ENCODE measurements at places on chromosomes 11 and 22. TPM values are rescaled to one million over a fixed set of nuclear protein-coding genes. Genes with fewer than 3 reads are reported as not detected.

IRAG1 gene
- 127 TPM for total RNA-seq

PRR33 gene
- total RNA-seq, result not detected

UBQLNL gene
- total RNA-seq, result 0.54 TPM

CCDC87 gene
- 0.16 TPM for total RNA-seq

ENTHD1 gene
- not detected for total RNA-seq

CD3G gene
- not detected for total RNA-seq

- no peak overlapping the region for H3K27ac ChIP-seq
- H3K27me3 ChIP-seq, result no peaks in the 10 kb centered on the region
- H3K36me3 ChIP-seq, result no peaks in the 10 kb centered on the region
Measured at GRCh38 chr11:119489087-119489486, 66.1 kb upstream of the THY1 start.

GUCD1 gene
- total RNA-seq, result 98.6 TPM

DNA sequence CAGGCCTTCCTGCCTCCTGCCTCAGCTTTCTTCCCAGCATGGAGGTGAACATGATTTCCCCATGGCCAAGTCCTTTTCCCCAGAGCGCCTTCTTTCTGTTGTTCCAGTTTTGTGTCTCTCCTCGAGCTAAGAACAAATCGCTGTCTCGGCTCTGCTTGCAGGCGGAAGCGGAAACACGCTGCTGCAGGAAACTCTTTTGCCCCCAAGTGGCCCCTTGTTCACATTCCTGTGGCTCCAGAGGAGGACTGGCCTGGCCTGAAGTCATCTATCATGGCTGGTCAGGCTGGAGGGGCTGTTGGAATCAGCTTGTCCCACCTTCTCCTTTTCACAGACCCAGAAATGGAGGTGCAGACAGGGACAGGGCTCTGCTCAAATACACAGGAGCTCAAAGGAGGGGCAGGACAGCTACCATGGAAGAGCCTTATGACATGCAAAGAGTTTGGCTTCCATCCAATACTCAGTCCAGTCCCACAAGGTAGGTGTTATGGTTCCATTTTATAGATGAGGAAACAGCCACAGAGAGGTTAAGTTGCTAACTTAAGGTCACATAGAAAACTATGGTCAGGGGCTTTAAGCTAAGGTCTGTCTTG, 182.2 kb upstream of the SYT13 start:
- no peaks in the 10 kb centered on the region for H3K36me3 ChIP-seq
- DNase-seq, result no peak
- no peak overlapping the region for H3K27ac ChIP-seq
- H3K27me3 ChIP-seq, result no peaks in the 10 kb centered on the region

DNA sequence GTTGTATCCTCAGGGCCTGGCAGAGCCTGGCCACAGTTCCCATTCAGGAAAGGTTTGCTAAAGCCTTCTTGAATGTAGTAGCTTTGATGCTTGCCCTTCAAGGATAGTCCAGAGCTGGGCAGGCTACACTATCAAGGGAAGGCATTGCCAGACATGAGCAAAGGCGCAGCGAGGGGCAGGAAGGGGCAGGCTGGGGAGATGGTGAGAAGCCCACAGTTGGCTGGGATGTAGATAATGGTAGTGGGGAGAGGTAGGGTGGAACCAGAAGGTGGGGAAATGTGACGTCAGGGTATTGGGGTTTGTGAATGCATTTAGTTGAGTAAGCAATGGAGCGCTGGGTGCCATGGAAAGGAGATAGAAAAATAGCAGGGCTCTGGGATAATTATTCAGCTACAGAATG, 28.6 kb downstream of the LRRC32 start:
- DNase-seq, result peak; percentile 14
- no peaks in the 10 kb centered on the region for H3K4me1 ChIP-seq
- H3K4me3 ChIP-seq, result no peak overlapping the region
- H3K36me3 ChIP-seq, result no peaks in the 10 kb centered on the region
- H3K27me3 ChIP-seq, result no peaks in the 10 kb centered on the region

DNA sequence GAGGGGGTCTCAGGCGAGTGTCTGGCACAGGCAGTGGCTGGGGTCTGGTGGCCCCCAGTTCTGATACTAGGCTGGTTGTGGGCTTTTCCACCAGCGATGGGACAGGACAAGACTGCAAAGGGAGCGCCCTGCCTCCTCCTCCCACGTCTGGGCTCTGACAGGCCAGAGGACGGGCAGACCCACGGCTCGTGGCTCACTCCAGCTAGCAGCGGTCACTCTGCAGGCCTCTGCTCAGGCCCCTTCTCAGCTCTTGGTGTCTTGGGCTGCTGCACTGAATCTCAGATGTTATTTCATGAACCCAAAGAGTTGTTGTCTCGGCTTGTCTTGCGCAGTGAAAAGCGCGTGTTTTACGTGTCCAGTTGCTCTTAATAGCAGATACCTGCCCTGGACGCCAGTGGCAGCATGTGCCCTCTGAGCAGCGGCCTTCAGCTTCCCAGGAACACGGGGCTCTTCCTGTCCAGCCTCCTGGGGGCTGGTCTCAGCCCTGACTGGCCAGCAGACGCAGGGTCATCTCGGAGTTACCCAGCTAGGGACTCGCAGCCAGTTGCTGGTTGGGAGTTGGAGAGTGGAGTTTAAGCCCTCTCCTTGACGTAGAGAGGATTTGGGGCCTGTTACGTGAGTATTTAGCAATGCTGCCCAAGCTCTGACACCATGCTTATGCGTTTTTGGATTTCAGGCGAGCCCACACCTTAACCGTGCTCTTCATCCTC, 9.6 kb downstream of the PTDSS2 start:
- DNase-seq, result no peak
- H3K4me3 ChIP-seq, result no peak overlapping the region
- peaks cover 29% of the 10 kb centered on the region for H3K36me3 ChIP-seq
- H3K27me3 ChIP-seq, result no peaks in the 10 kb centered on the region

CHRDL2 gene
- 19.5 TPM for total RNA-seq

DNA sequence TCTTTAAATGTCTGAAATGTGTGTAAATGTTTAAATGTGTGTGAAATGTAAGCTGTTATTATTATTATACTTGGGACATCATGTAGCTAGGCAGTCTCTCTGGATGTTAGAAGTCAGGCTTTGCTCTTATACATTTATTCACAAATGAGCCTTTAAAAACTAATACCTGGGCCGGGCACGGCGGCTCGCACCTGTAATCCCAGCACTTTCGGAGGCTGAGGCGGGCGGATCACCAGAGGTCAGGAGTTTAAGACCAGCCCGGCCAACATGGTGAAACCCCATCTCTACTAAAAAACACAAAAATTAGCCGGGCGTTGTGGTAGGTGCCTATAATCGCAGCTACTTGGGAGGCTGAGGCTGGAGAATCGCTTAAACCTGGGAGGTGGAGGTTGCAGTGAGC, 21.7 kb upstream of the CTTN start:
- peaks cover 33% of the 10 kb centered on the region for H3K36me3 ChIP-seq
- peaks cover under 1% of the 10 kb centered on the region for H3K4me1 ChIP-seq

DNA sequence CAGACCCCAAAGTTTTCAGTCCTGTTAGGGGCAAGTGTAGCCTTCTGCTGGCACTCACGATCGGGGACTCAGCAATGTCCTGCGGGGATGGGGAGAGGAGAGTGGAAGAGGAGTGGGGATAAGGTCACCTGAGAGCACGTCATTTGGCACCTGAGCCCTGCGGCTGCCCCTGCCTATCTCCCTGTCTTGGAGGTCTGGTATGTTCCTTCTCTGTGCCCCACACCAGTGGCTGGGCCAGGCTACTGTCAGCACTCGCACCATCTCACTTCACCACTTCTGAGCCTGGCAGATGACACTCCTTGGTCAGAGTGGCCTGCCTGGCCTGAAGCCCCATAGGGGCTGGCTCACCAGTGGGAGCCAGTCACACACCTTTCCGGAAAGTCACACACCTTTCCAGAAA, 20.1 kb upstream of the CHADL start:
- no peak for DNase-seq
- peaks cover 49% of the 10 kb centered on the region for H3K36me3 ChIP-seq
- H3K4me3 ChIP-seq, result no peak overlapping the region
- H3K27me3 ChIP-seq, result no peaks in the 10 kb centered on the region
- no peak overlapping the region for H3K27ac ChIP-seq

PIH1D2 gene
- 3.9 TPM for total RNA-seq

DNA sequence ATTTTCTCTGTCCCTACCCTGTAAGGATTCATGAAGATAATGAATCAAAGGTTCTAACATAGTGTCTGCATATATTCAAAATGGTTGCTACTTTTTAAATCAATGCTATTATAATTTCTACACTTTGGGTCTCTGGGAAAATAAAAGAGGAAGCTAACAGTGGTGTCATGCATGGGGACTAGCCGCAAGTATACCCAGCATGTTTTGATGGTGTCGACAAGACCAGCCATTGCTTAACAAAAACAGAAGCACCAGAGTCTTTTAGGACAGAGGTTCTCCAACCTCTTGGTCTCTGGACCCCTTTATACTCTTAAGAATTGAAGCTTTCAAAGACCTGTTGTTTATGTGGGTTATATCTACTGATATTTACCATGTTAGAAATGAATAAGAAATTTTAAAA, 37.8 kb downstream of the RNF141 start:
- DNase-seq, result peak; percentile 22
- no peak overlapping the region for H3K27ac ChIP-seq
- H3K4me3 ChIP-seq, result no peak overlapping the region
- no peaks in the 10 kb centered on the region for H3K36me3 ChIP-seq
- no peaks in the 10 kb centered on the region for H3K27me3 ChIP-seq

- H3K4me1 ChIP-seq, result peaks cover 52% of the 10 kb centered on the region
- H3K36me3 ChIP-seq, result no peaks in the 10 kb centered on the region
- no peak overlapping the region for H3K4me3 ChIP-seq
- peak; percentile 97 for DNase-seq
- H3K27me3 ChIP-seq, result no peaks in the 10 kb centered on the region
- peak overlapping the region; percentile 86 for H3K27ac ChIP-seq
Measured at GRCh38 chr11:121466063-121466794, 13.5 kb upstream of the SORL1-AS1 start.

GRCh38 chr11:122202951-122203456, 87.0 kb upstream of the BLID start:
- peak overlapping the region; percentile 68 for H3K27ac ChIP-seq
- peak; percentile 89 for DNase-seq
- H3K36me3 ChIP-seq, result no peaks in the 10 kb centered on the region

DNA sequence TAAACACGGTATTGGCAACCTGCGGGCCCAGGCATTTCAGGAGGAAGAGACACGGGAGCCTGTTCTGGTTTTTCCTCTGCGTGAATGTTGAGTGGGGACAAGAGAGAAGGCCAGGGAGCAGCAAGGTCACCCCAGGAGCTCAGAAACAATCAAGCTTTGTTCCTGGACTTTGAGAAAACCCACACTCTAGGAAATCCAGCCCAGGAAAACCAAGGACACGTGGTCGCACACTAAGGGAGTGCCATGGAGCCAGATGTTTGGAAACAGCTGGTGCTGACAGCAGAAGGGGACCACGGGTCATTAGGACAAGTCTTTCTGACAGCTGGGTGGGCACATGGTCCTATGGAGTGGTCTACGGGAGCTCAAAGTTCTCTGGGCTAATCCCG, 44.1 kb downstream of the MYH9 start:
- H3K4me1 ChIP-seq, result no peaks in the 10 kb centered on the region

DNA sequence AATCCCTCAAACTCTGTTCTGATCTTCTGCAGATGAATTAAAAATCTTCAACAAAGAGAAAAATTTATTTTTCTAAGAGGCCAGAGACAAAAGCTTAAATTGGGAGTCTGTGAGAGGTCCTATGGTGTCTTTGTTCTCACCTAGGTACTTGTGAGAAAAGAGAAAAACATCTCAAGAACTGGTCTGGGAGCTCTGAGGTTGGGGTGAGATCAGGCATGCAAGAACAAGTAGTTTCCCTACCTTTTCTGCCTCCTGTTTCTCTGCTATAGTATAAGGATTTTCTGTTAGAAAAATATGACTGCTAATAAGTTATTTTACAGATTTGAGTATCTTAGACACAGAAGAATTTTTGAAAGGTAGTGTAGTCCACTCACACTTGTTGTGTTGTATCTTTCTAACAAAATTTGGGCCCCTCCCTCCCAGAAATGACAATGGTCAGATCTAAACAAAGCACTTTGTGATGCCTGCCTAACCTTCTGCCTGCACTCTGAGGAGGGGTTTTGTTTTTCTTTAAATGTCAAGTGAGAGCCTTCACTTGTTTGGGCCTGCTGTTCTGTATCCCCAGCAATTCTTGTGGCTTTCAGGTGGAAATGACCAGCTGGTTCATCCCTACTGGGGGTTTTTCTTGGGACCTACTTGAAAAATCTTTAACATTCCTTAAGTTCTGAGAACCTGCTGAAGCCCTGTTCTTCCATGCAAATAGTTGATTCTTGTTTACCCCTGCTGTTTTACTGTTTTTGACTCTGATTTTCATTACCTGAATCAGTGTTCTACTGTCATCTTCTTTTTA, 13.6 kb upstream of the OR51S1 start:
- H3K4me3 ChIP-seq, result no peak overlapping the region
- DNase-seq, result no peak
- H3K36me3 ChIP-seq, result no peaks in the 10 kb centered on the region
- no peaks in the 10 kb centered on the region for H3K4me1 ChIP-seq
- H3K27me3 ChIP-seq, result no peaks in the 10 kb centered on the region

SYT7 gene
- total RNA-seq, result 1.1 TPM

- DNase-seq, result no peak
- no peak overlapping the region for H3K27ac ChIP-seq
- no peaks in the 10 kb centered on the region for H3K36me3 ChIP-seq
- no peaks in the 10 kb centered on the region for H3K4me1 ChIP-seq
- H3K4me3 ChIP-seq, result no peak overlapping the region
Measured at GRCh38 chr11:22699388-22699787, 33.0 kb downstream of the GAS2 start.

GRCh38 chr22:50016988-50017700, 4.6 kb upstream of the IL17REL start:
- no peak overlapping the region for H3K27ac ChIP-seq
- DNase-seq, result peak; percentile 50
- peaks cover 11% of the 10 kb centered on the region for H3K4me1 ChIP-seq
- no peak overlapping the region for H3K4me3 ChIP-seq
- H3K27me3 ChIP-seq, result peaks cover 29% of the 10 kb centered on the region

GGT5 gene
- 26.5 TPM for total RNA-seq

- H3K36me3 ChIP-seq, result no peaks in the 10 kb centered on the region
- H3K27ac ChIP-seq, result peak overlapping the region; percentile 54
- peak; percentile 66 for DNase-seq
- H3K4me1 ChIP-seq, result peaks cover 49% of the 10 kb centered on the region
Measured at GRCh38 chr11:117829369-117829725, 4.8 kb upstream of the FXYD2 start.

KIRREL3 gene
- 3.3 TPM for total RNA-seq

OR10A2 gene
- not detected for total RNA-seq

- no peak overlapping the region for H3K4me3 ChIP-seq
- peaks cover 18% of the 10 kb centered on the region for H3K4me1 ChIP-seq
- peak overlapping the region; percentile 59 for H3K27ac ChIP-seq
- peak; percentile 70 for DNase-seq
- H3K36me3 ChIP-seq, result no peaks in the 10 kb centered on the region
- H3K27me3 ChIP-seq, result no peaks in the 10 kb centered on the region
Measured at GRCh38 chr11:35274909-35275785, 136.2 kb downstream of the CD44 start.

GRCh38 chr11:13762718-13763117, 94.2 kb downstream of the FAR1 start:
- DNase-seq, result no peak
- no peak overlapping the region for H3K4me3 ChIP-seq
- no peaks in the 10 kb centered on the region for H3K27me3 ChIP-seq
- no peaks in the 10 kb centered on the region for H3K4me1 ChIP-seq
- no peaks in the 10 kb centered on the region for H3K36me3 ChIP-seq

GRCh38 chr11:34147581-34147980, 42.2 kb downstream of the NAT10 start:
- no peak overlapping the region for H3K27ac ChIP-seq
- H3K4me1 ChIP-seq, result no peaks in the 10 kb centered on the region
- peak; percentile 12 for DNase-seq
- no peaks in the 10 kb centered on the region for H3K27me3 ChIP-seq
- H3K4me3 ChIP-seq, result no peak overlapping the region
- H3K36me3 ChIP-seq, result peaks cover 27% of the 10 kb centered on the region
